ENCODE measurements at places on chromosomes 4 and X.
A peak's percentile ranks its signal among the peaks of the same experiment; 100 is the strongest.

- DNase-seq = peak; percentile 10
These were observed 26.0 kb downstream of the CAPN6 start for GRCh38 chrX:111244235-111244750.

DNA sequence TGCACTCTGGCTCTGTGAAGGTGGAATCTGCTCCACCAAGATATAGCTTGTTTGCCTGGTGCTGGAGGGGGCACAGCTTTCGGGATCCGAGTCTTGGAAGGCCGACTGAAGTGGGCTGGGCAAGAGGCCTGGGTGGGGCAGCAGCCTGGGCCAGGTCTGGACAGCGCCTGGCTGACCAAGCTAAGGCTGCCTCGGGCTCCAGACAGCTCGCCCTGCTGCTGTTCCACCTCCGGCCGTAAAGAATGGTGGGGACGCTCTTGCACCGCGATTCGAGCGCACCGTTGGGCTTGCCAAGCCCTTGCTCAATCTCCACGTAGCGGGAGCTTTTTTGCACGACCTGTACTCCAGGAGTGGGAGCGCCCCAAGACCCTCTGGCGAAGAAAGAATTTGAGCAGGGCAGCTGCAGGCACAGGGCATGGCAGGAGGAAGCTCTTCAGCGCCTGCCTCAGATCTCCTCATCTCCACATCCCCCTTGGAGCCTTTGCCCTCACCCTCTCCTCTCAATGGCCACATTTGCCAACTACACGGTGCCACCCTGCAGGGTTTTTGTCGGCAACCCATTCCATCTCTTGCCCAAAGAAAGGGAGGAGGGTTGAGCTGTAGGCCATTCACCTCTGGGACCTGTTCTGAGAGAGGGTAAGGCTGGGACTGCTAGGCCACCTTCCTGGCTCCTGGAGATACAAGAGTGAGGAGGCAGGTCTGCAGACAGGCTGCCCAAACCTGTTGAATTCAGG lies 18.9 kb downstream of the CNGA2 start:
- peak; percentile 59 for DNase-seq

DNA sequence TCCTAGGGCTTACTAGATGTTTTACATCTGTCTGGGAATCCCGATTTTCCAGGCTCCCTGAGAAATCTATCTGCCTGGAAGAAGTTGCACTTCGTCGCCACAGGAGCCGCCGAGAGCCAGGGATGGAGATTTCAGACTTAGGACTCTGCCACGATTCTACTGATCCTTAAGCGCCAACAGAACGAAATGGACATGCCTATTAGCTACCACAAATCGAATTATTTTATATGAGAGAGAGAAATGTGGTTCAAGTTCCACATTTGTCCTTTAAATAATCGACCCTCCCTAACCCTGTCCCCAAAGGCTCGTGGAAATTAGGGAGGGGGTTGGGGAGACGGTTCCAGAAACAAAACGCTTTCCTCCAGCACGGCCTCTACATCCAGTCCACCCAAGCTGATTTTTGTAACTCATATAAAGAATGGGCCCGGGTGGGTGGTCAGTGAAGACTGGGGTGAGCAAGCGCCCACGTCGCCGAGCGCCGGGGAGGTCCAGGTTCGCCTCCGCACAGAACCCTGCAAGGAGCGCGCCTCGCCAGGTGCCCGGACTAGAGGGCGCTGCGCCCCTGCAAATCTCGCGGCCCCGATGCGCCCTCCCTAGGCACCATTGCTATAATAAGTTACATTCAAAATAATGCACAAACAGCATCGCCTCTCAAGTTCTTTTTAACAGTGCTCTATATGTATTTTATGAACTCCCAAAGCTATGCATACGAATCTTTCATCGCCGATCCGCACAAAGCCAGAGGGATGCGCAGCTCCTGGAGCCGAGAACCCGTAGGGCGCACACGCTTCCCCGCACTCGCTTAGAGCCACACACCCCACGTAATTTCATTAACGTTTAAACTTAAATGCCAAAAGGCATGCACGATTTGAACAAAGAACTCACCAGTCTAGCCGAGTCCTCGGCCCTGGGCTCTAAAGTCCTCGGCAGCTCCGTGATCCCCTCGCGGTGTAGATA lies 2.1 kb upstream of the FAT1 start:
- peak; percentile 76 for DNase-seq

GRCh38 chr4:99817309-99817890 lies 773 bp downstream of the DAPP1 start:
- DNase-seq = no peak

GRCh38 chrX:116449156-116449555 lies 12.8 kb downstream of the SLC6A14 start:
- peak; percentile 17 for DNase-seq
